A549 treated with dexamethasone at 1 μM for 4 hours (cell line): ENCODE measurements at places on chromosomes 12 and 14. TPM values are rescaled to one million over a fixed set of nuclear protein-coding genes. Genes with fewer than 3 reads are reported as not detected.

The KRT82 gene
- not detected in 5 replicates for total RNA-seq

The TCL1A gene
- not detected in 5 replicates for total RNA-seq

The PARP11 gene
- total RNA-seq: 1.4 to 2.5 TPM (median 2.1 TPM) in 5 replicates

The SLCO1B1 gene
- total RNA-seq: 0.38 to 0.64 TPM (median 0.39 TPM) in 5 replicates

The SLC7A7 gene
- 19.4 to 25.6 TPM (median 23.4 TPM) in 5 replicates for total RNA-seq

The BMP4 gene
- 1.6 to 2.6 TPM (median 1.9 TPM) in 5 replicates for total RNA-seq

The WDHD1 gene
- total RNA-seq: 10.2 to 13.7 TPM (median 11.9 TPM) in 5 replicates

The CHURC1 gene
- 75.4 to 134 TPM (median 77.2 TPM) in 5 replicates for total RNA-seq

The SMIM41 gene
- total RNA-seq: not detected in 5 replicates

The GPN3 gene
- total RNA-seq: 27.9 to 35.0 TPM (median 33.3 TPM) in 5 replicates

The P2RX7 gene
- not detected in 5 replicates for total RNA-seq

The MYRFL gene
- total RNA-seq: 0.07 TPM in 1 of 5 replicates, not detected in the others

The SLC24A4 gene
- total RNA-seq: 0.19 to 0.41 TPM (median 0.25 TPM) in 5 replicates

The NFATC4 gene
- total RNA-seq: 0.09 to 0.28 TPM (median 0.15 TPM) in 5 replicates

The OAS2 gene
- total RNA-seq: 0.08 to 0.26 TPM (median 0.18 TPM) in 5 replicates

The LIN7A gene
- 0.17 to 0.28 TPM (median 0.20 TPM) in 5 replicates for total RNA-seq

The HSPA2 gene
- total RNA-seq: 30.7 to 39.9 TPM (median 35.5 TPM) in 5 replicates

The KRT8 gene
- 4,375 to 5,591 TPM (median 5,356 TPM) in 5 replicates for total RNA-seq

The NXPH4 gene
- total RNA-seq: 3.7 to 6.8 TPM (median 5.3 TPM) in 5 replicates

The TMEM121 gene
- total RNA-seq: 3.1 to 7.9 TPM (median 6.3 TPM) in 5 replicates

The E2F7 gene
- total RNA-seq: 5.8 to 10.5 TPM (median 7.9 TPM) in 5 replicates

The FAM90A1 gene
- total RNA-seq: 0.08 to 0.13 TPM (median 0.11 TPM) in 5 replicates

The EID3 gene
- total RNA-seq: 4.5 to 7.2 TPM (median 5.3 TPM) in 5 replicates

The ARHGEF25 gene
- total RNA-seq: 4.0 to 6.5 TPM (median 5.0 TPM) in 5 replicates

The CCDC197 gene
- not detected in 5 replicates for total RNA-seq
